Activated naive CD8-positive, alpha-beta T cell treated with anti-CD3 and anti-CD28 coated beads, Interleukin-2, amount 10 ng/mL, durations not matched to agents 7 days and 5 days (primary cell): ENCODE measurements at places on chromosomes 6 and 20. TPM values are rescaled to one million over a fixed set of nuclear protein-coding genes. Genes with fewer than 3 reads are reported as not detected.

DNA sequence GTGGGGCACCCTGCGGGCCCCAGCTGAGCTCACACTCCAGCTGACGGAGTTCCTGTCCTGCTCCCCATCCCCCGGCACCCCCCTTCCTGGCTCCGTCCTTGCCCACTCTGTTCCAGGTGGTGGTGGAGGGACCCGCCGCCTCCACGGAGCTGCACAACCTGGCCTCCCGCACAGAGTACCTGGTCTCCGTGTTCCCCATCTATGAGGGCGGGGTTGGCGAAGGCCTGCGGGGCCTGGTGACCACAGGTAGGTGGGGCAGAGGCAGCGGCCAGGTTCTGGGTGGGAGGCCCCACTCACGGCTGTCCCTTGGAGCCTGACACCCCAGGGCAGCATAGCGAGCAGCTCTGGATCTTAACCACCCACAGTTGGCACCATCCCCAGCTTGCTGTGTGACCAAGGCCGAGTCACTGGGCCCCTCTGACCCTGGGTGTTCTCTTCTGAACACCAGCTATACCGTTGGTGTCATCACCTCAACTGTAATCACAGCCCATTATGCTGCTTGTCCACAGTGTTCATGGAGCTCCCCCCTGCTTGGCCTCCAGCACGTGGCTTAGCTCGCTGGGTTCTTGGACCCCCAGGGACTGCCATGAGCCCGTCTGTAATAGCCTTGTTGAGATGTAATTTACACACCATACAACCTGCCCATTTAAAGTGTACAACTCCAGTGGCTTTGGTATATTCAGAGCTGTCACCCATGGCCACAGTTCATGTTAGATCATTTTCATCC lies 17.4 kb downstream of the COL20A1 start:
- H3K4me1 ChIP-seq = no peaks in the 10 kb centered on the region
- no peaks in the 10 kb centered on the region for H3K27me3 ChIP-seq
- H3K27ac ChIP-seq = no peak overlapping the region
- H3K36me3 ChIP-seq = no peaks in the 10 kb centered on the region

DNA sequence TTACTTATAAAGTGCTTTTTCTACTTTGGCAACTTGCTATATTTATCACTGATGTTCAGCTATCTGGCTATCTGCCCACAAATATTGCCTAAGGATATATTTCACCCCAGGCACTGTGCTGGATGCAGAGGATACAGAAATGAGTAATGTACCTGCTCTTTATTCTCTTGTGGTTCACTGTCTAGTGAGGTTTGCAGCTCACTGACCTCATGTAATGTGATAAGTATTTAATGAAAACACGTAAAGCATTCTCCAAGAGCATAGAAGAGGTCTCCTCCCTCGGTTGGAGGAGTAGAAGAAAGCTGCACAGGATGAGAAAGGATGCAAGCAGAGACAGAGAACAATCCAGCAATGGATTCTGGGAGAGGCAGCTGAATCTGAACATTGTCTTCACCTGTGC lies 610.7 kb downstream of the CBLN4 start:
- H3K4me1 ChIP-seq = no peaks in the 10 kb centered on the region
- no peak overlapping the region for H3K27ac ChIP-seq
- no peak for DNase-seq

DNA sequence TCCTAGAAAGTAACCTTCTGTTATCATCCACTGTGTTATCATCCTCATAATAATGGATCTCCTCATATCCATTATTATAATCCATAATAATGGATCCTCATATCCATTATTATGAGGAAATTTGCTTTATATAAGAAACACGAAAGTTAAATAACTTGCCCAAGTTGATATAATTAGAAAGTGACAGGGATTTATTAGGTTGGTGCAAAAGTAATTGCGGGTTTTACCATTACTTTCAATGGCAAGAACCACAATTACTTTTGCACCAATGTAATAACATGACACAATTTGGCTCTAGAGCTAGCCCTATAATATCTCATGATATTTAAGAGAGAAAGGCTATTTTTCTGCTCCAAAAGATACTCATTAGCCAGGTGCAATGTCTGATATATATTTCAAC lies 275.7 kb upstream of the STXBP5 start:
- H3K27me3 ChIP-seq = no peaks in the 10 kb centered on the region
- H3K4me1 ChIP-seq = no peaks in the 10 kb centered on the region
- no peak overlapping the region for H3K4me3 ChIP-seq
- no peak for DNase-seq

GRCh38 chr6:52787917-52788316 lies 15.7 kb downstream of the GSTA1 start:
- H3K27ac ChIP-seq = no peak overlapping the region
- H3K4me3 ChIP-seq = no peak overlapping the region
- no peak for DNase-seq
- no peaks in the 10 kb centered on the region for H3K36me3 ChIP-seq
- peaks cover 8% of the 10 kb centered on the region for H3K27me3 ChIP-seq
- no peaks in the 10 kb centered on the region for H3K4me1 ChIP-seq

- no peak for DNase-seq
- H3K4me1 ChIP-seq = no peaks in the 10 kb centered on the region
- no peaks in the 10 kb centered on the region for H3K36me3 ChIP-seq
Measured at GRCh38 chr20:33025318-33025876, 6.1 kb upstream of the BPIFB6 start.

GRCh38 chr6:25173246-25173645 lies 105.9 kb upstream of the CARMIL1 start:
- H3K4me1 ChIP-seq = peaks cover 31% of the 10 kb centered on the region
- H3K27ac ChIP-seq = no peak overlapping the region
- DNase-seq = no peak

GRCh38 chr20:51187261-51187660 lies 164.4 kb upstream of the KCNG1 start:
- DNase-seq = no peak
- no peak overlapping the region for H3K4me3 ChIP-seq
- no peaks in the 10 kb centered on the region for H3K36me3 ChIP-seq
- H3K4me1 ChIP-seq = no peaks in the 10 kb centered on the region
- no peak overlapping the region for H3K27ac ChIP-seq

DNA sequence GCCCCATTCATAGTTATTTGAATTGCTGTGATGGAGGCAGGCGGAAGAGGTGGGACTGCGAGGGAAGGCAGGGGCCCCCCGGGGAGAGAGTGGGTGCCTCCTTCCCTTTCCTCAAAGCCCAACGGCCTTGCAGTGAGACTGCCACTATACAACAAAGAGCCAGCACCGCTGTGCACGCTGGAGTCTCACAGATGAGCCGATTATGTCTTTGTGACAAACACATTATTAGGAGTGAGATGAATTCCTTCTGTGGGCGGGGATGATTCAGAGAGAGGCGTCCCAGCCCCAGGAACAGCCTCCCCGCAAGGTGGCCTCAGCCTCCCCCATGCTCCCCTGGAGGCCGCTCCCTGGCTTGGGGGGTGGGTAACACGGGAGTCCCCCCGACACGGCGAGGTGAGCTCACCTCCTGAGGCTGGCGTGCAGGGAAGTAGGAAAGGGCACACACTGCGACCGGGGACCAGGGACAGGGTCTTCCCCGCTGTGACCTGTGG lies 26.7 kb downstream of the NTSR1 start:
- H3K27me3 ChIP-seq = peaks cover 2% of the 10 kb centered on the region
- no peak for DNase-seq
- peaks cover 2% of the 10 kb centered on the region for H3K36me3 ChIP-seq

DNA sequence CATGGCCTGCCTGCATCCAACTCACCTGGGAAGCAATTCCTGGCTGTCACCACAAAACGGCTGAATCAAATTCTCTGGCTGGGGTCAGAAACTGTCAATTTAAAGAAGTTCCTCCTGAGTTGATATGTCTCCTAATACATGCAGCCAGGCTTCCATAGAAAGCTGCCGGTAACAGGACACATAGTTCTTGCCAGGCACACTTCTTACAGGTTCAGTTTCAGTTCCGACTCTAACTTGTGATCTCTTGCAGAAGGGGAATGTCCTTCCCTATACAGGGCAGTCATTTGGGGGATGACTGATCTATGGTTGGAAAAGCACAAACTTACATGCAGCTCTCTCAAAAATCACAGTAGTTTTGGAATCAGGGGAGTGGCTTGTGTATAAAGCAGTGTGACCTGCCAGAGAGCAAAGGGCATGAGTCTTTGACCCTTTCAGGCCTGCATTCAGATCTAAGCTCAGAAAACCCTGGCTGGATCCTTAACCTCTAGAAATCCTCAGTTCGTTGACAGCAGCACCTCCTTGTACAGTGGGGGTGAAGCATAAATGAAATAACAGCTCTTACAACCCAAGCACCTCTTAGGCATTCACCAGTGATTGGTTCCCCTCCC lies 195.6 kb downstream of the SCP2D1 start:
- DNase-seq = no peak
- no peak overlapping the region for H3K27ac ChIP-seq
- no peaks in the 10 kb centered on the region for H3K27me3 ChIP-seq
- no peaks in the 10 kb centered on the region for H3K4me1 ChIP-seq
- no peaks in the 10 kb centered on the region for H3K36me3 ChIP-seq

- H3K27ac ChIP-seq = no peak overlapping the region
- H3K4me1 ChIP-seq = no peaks in the 10 kb centered on the region
- no peaks in the 10 kb centered on the region for H3K27me3 ChIP-seq
- no peak overlapping the region for H3K4me3 ChIP-seq
- DNase-seq = no peak
Measured at GRCh38 chr6:70062010-70062409, 195.7 kb downstream of the COL19A1 start.

GCNT2 gene
- 8.9 TPM for total RNA-seq

FOXS1 gene
- not detected for total RNA-seq

CAGE1 gene
- total RNA-seq = 0.17 TPM

CLPSL1 gene
- not detected for total RNA-seq

STK4 gene
- total RNA-seq = 205 TPM

NAPB gene
- total RNA-seq = 20.7 TPM
